Fibroblast of mammary gland (primary cell): ENCODE measurements at places on chromosomes 4 and X.

GRCh38 chrX:150984169-150984824, 1.2 kb downstream of the HMGB3 start:
- no peak for DNase-seq

GRCh38 chrX:71935476-71935875, 24.8 kb downstream of the NHSL2 start:
- no peak for DNase-seq

GRCh38 chr4:184408021-184408683, 66.2 kb downstream of the IRF2 start:
- DNase-seq: peak; percentile 85

DNA sequence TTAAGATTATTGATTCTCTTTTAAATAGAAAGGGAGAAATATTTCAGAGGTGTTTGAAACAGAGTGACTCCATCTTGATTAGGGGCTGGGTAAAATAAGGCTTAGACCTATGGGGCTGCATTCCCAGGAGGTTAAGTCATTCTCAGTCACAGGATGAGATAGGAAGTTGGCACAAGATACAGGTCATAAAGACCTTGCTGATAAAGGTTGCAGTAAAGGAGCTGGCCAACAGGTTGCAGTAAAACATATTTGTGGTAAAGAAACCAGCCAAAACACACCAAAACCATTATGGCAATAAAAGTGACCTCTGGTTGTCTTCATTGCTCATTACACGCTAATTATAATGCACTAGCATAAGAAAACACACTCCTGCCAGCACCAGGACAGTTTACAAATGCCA, 165.0 kb downstream of the SPIN4 start:
- no peak for DNase-seq

DNA sequence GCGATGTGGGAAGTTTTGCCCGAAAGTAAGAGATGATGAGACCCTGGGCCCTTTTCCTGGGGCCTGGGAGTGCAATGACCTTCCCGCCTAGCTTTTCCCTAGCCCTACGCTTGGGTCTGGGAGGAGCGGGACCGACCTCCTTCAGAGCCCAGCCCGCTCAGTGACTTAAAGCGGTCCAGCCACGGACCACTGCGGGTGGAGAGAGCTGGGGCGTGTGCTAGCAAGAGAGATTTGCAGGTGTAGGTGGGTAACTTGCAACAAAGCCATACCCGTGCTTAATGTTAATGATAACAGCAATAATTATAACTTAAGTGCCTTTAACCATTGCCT, 503 bp upstream of the PDE5A start:
- DNase-seq: no peak

GRCh38 chr4:177519481-177520260, 77.4 kb upstream of the AGA start:
- peak; percentile 57 for DNase-seq

DNA sequence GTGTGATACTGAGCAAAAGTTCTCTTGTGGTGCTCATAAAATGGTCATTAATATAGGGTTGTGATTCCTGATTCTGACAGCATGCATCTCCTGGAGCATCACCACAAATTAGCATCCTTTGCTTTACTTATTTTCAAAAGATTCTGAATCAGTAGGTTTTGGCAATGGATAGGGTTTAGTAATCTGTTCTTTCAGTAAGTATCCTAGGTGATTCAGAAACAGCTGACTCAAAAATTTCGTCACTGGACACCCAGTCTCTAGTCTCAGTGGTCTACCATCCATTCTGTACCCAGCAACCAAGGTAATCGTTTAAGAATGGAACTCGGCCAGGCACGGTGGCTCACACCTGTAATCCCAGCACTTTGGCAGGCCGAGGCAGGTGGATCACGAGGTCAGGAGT, 4.1 kb downstream of the CBLL2 start:
- DNase-seq: peak; percentile 75

DNA sequence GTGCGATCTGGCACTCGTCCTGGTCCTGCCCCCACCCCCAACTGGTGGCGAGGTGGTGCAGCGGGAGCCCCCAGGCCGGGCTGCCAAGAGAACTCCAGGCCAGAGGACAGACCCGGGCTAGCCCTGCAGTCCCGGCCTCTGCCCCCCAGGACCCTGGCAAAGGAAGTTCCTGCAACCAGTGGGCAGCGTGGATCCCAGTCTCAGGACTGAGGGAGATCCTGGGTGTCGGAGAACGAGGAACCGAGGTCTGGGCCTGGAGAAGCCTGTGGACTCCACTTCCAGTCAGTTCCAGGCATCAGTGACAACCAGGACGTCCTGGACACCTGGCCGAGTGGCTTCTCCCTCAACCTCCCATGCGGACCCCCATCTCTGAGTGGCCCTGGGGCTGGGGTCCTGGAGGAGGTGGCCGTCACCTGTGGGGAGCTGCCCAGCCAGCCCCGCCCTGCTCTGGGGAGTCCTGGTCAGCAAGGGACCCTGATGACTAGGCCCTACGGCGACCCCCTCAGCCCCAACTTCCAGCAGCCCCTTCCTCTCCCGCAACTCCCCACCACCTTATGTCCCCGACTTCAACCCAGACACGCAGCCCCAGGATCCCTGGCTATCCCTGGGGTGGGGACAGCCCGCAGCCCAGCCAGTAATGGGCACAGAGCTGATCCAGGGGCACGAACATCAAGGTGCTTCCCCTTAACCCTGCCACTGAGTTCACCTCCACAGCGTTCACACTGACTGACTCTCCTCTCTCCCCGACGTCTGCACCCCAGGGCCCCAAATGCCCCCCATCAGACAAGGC, 53.7 kb upstream of the NKX1-1 start:
- DNase-seq: no peak

DNA sequence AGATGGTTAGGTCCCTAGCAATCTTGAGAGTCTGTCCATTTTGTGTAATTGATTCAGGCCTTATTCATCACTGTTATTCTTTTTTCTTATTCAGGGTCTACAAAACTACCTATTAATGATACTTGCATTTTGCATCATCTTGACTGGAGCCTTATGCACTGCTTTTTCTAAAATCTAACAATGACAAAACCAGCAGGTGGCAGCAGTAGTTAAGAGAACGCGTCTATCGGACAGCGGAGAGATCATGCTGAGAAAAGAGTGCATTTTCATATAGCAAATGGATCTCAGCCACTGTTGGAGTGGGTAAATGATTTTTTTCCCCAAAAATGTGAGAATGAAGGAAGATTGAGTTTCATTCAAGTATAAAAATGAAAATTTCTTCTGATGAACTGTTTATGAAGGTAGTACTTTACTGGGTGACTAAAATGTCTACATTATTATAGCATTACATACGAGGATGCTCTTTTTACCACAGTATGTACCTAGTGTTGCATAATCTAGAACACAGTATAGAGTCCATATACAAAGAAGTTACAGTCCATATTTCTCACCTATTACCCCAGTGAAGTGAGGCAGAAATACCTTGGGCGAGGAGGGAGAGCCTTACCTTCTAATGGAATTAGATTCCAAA, 43.2 kb downstream of the TMEM144 start:
- DNase-seq: peak; percentile 67

- DNase-seq: no peak
Measured at GRCh38 chr4:1614854-1615595, 69.1 kb downstream of the FAM53A start.

DNA sequence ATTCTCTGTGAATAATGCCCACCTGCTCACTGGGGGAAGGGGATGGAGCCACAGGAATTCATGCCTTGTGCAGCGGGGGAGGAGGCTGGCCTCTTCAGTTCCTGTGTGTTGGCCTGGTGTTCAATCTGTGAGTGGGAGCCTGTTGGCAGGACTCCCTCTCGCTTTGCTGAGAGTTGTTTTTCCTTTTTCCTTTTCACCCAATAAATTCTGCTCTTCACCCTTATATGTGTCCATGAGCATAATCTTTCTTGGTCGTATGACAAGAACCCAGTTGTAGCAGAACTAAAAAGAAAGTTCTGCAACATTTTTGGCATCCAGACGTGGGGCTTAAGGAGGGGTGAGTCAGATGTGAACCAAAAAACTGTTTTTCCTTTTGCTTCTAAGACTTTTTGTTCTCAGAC, 235.2 kb upstream of the HDX start:
- peak; percentile 78 for DNase-seq

GRCh38 chr4:26081795-26082498, 167.9 kb downstream of the SMIM20 start:
- peak; percentile 62 for DNase-seq
